ENCODE measurements at places on chromosomes 3 and 15.

- no peak for DNase-seq
Observed at GRCh38 chr3:127606086-127606805, 8.0 kb downstream of the MCM2 start.

- no peak for DNase-seq
Observed at GRCh38 chr15:27327467-27328025, 356.6 kb downstream of the GABRG3 start.

DNA sequence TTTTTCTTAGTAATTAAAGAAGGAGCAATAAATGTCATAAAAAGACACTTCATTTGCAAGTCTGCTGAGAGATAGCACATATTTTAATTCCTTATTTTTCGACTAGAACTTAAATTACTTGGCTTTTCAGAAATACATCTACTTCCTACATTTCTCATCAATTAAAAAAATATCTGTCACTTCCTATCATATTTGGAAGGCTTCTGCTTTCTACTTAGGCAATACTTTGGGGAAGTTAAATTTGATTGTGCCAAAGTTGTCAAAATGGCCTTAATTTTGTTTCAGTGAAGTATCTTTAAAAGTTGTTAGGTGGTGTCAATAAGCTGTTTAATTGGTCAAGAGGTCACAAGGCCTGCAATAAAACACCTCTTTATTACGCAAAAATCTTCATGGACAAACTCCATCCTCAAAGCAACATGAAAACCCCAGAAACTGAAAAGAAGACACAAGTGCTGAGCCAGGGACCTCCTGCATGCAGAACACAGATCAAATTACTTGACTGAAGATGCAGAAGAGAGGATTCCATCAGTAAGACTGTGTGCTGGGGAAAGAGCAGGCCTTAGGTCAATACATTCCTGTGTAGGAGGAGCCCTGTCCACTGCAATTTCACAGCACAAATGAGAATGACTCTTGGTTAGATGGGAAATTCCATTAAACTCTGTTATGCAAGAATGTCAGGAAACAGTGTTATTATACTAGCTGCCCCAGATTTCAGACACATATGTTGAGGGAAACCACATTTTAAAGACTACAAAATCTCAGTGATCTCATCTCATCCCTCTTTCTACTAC, 48.0 kb upstream of the FSTL1 start:
- DNase-seq = peak; percentile 28

- DNase-seq = no peak
Observed at GRCh38 chr15:57321973-57322601, 54.2 kb upstream of the CGNL1 start.

GRCh38 chr15:40008061-40008765, 30.8 kb downstream of the SRP14 start:
- DNase-seq = no peak

GRCh38 chr3:14261229-14261628, 82.6 kb downstream of the LSM3 start:
- peak; percentile 37 for DNase-seq

GRCh38 chr15:45337224-45337623, 41.1 kb downstream of the GATM start:
- no peak for DNase-seq

- no peak for DNase-seq
Observed at GRCh38 chr3:15497964-15498363, 23.5 kb downstream of the COLQ start.

DNA sequence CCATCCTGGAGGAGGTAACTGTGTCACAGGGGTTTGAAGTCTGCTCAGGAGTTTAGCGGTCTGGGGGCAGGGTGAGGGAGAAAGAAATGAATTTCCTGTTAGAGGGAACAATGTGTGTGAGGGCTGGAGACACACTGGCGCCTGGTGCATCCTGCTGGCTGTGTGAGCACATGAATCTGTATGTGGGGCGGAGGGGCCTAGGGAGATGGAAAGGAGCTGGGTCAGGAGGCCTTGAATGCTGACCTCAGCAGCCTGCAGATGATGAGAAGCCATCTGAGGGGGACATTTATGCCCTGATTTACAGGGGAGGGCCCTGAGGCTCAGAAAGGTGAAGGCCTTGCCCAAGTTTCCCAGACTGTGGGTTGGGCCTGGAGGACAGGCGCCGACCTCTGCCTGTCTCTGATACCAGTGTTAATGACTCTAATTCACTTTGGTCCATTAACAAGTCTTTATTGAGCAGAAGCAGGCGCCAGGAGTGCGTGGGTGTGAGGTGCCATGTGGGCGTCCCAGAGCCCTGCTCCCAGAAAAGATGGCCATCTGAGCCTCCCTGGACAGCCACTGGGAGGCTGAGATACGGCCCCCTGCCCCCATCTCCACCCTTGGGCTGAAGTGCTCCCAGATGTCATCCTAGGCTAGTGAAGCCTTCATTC, 34.8 kb downstream of the LINGO1 start:
- no peak for DNase-seq

GRCh38 chr3:176696816-176697215, 500.5 kb downstream of the TBL1XR1 start:
- no peak for DNase-seq

DNA sequence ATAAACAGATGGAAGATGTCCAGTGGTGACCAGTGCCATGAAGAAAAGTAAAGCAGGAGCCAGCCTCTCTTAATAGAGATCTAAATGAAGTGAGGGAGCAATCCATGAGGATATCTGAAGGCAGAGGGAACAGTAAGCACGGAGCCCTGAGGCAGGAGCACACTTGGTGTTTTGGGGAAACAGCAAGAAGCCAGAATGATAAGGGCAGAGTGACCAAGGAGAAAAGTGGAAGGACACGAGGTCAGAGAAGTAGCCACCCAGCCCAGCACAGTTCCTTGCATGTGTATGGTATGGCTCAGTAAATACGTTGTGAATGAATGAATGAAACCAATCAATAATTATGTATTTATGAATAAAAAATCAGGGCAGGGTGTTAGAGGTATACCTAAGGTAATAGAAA, 11.6 kb downstream of the KLHL18 start:
- DNase-seq = no peak

DNA sequence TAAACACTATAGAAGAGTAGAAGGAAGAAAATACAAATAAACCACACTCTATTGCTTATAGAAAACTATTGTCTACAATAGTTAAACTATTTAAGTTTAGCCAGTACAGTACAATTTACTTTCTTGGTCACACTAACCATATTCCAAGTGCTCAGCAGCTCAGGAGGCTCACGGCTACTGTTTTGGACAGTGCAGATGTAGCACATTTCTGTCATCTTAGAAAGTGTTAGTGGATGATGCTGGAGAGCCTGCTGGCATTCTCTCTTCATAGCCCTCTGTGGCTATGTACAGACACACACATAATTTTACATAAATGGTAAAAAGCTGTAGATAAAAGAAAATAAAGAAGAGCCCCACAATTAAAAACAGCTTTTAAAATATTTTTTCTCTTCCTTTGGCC, 23.8 kb downstream of the NUDT16 start:
- no peak for DNase-seq

- DNase-seq = no peak
Observed at GRCh38 chr3:189204167-189204866, 32.5 kb downstream of the TPRG1 start.

- DNase-seq = no peak
Observed at GRCh38 chr15:52180196-52180835, 10.9 kb downstream of the GNB5 start.

GRCh38 chr3:173988909-173989308, 591.4 kb downstream of the NLGN1 start:
- DNase-seq = no peak

GRCh38 chr3:42698216-42698910, 4.2 kb downstream of the HHATL start:
- no peak for DNase-seq

GRCh38 chr15:65305150-65305758, 777 bp downstream of the RNU5B-1 start:
- DNase-seq = no peak

- no peak for DNase-seq
Observed at GRCh38 chr3:123318374-123318773, 116.6 kb downstream of the SEC22A start.

- no peak for DNase-seq
Observed at GRCh38 chr15:37093480-37094332, 6.6 kb downstream of the MEIS2 start.

DNA sequence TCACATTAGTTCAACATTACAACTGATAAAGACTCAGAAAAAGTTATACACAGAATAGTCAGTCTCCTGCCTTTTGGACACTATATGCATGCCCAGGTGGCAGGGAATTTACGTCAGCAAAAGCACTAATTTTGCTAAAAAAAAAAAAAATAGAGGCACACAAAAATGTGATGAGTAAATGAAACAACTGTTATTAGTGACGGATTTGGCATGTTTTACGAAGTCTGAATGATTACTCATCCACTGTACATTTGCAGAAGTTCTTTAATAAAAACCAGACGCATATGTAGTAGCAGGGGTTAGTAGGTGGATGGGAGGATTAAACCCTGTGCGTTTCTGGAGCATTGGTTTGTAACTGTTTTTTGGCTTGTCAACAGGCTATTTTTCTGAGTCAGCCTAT, 99.0 kb downstream of the MITF start:
- DNase-seq = no peak

GRCh38 chr3:184626923-184627322, 65.3 kb downstream of the EPHB3 start:
- no peak for DNase-seq

- DNase-seq = no peak
Observed at GRCh38 chr3:101702726-101703125, 16.2 kb upstream of the RPL24 start.

DNA sequence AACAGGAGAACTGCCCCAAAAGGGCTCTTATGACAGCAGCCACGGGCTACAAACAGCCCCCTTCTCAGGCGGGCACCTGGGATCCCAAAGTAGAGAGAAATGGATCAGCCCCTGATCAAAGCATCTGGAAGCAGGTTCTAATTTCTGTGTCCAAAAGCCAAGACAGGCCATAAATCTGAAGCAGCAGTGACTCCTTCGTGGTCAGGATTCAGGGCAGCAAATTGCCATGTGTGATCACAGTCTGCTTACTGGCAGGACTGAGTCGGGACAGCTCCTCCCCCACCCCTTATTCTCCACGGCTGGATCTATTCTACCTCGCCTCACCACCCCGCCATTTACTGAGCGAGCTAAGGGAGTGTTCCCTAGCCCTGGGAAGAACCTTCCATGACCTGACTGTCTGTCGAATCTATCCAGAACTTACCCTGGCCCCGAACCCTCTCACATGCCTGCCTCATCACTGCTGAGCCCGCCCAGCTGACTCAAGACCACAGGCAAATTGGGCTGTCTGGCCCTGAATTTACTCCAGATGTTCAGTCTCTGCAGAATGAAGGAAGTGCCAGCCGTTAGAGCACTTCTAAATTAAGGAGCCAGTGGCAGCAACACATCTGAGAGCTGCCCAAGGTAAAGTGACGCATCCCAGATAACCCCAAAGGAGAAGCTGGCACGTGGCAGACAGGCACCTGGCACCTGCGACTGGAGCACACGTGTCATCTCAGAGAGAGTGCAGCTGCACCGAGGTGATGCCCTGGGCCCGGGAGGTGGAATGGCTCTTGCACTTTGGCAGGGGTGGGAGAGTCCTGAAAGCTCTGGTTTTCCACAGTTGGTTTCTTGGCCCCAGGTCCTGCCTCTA, 1.3 kb downstream of the LRRC15 start:
- DNase-seq = no peak

All from right kidney (tissue), 9 donors.